Pons (tissue), 1 donor: ENCODE measurements at places on chromosomes 12 and 14.

DNA sequence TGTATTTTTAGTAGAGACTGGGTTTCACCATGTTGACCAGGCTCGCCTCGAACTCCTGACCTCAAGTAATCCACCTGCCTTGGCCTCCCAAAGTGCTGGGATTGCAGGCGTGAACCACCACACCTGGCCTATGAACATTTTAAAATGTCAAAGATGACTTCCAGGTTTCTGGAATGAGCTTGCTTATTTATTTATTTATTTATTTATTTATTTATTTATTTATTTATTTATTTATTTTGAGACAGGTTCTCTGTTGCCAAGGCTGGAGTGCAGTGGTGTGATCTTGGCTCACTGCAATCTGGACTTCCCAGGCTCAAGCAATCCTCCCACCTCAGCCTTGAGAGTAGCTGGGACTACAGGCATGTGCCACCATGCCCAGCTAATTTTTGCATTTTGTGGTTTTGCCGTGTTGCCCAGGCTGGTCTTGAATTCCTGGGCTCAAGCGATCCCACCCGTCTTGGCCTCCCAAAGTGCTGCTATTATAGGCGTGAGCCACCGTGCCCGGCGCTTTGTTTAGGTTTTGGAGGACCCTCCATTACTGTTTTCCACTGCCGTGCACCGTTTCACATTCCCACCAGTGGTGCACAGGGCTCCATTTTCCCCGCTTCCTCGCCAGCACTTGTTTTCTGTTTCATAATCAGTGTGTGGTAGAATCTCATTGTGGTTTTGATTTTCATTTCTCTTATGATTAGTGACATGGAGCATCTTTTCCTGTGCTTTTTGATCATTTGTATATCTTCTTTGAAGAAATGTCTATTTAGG lies 6.4 kb upstream of the CFAP251 start:
- DNase-seq: no peak

DNA sequence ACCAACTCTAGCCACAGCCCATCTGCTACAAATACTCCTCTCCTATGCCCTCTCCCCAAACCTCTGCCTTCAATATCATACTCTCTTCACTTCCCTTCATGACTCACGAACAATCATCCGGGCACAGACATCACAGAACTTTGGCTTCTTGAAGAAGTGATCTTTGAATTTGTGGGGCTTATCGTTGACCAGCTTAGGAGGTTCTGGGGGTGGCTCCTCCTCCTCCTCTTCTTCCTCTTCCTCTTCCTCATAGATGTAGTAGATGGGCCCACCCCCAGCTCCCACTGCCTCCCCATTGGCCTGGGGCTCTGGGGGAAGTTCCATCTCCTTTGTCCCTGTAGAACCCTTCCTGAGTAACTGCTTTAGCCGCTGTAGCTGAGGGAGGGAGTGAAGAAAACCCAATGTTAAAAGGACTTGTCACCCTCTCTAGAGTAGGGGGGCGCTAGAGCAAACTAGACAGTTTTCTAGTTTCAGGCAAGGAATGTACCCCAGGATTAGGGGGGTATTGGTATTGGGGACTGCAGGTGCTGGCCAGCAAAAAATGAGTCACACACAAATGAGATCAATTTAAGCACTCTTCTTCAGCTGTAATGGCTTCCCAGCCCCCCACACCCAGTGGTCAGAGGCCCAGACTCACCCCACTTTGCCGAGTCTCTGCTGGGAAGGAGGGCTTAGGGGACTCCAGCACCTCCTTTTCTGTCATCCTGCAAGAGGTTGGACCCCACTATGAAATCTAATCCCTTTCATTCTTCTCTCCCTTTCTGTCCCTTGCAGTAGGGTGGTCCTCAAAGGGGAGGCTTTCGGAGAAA lies 1.8 kb downstream of the STAC3 start:
- DNase-seq: no peak

- no peak for DNase-seq
These were observed 204.4 kb downstream of the SYT1 start for GRCh38 chr12:79069009-79069408.

DNA sequence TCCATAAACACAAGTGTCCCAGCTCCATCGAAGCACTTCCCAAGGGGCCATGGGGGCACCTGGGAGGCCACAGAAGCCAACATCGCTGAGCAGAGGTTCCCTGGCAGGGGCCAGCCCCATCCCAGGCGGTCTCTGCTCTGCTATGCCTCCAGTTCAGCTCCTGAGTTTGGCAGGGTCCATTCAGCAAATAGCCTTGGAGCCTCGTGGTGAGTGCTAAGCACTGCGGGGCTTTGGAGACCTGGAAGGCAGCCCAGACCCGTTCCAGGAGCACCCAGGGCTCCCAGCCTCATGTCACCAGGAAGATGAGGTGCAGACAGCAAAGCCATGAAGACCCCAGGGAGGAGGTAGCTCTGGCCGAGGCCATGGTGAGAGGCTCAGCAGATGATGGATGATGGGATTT lies 109.5 kb downstream of the LGMN start:
- DNase-seq: no peak

- no peak for DNase-seq
These were observed 340.2 kb downstream of the C12orf75 start for GRCh38 chr12:105670672-105671071.

DNA sequence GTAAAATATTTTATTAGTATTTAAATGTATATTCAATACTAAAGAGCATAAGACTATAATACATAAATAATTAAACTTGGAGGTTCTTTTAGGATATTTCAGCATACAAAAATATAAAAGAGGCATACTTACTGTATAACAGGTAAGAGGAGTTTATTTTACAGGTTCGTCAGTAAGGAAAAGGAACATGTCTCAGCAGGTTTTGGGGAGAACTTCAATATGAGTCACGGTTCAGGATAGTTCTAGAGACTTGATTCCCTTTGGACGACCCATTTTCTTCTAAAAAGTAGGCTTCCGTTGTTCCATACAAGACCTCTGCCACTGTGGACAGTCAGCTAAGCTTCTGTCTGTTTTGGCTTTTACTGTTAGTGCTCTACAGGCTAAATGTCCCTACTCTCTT lies 181.1 kb downstream of the ALX1 start:
- no peak for DNase-seq

GRCh38 chr12:100346660-100347059 lies 10.2 kb upstream of the SLC17A8 start:
- no peak for DNase-seq

GRCh38 chr12:58450868-58451482 lies 469.3 kb downstream of the LRIG3 start:
- no peak for DNase-seq

- DNase-seq: no peak
These were observed 30.6 kb upstream of the LIN7A start for GRCh38 chr12:80968326-80968725.
